ENCODE measurements at places on chromosomes 7 and 10. TPM values are rescaled to one million over a fixed set of nuclear protein-coding genes. Genes with fewer than 3 reads are reported as not detected.

DNA sequence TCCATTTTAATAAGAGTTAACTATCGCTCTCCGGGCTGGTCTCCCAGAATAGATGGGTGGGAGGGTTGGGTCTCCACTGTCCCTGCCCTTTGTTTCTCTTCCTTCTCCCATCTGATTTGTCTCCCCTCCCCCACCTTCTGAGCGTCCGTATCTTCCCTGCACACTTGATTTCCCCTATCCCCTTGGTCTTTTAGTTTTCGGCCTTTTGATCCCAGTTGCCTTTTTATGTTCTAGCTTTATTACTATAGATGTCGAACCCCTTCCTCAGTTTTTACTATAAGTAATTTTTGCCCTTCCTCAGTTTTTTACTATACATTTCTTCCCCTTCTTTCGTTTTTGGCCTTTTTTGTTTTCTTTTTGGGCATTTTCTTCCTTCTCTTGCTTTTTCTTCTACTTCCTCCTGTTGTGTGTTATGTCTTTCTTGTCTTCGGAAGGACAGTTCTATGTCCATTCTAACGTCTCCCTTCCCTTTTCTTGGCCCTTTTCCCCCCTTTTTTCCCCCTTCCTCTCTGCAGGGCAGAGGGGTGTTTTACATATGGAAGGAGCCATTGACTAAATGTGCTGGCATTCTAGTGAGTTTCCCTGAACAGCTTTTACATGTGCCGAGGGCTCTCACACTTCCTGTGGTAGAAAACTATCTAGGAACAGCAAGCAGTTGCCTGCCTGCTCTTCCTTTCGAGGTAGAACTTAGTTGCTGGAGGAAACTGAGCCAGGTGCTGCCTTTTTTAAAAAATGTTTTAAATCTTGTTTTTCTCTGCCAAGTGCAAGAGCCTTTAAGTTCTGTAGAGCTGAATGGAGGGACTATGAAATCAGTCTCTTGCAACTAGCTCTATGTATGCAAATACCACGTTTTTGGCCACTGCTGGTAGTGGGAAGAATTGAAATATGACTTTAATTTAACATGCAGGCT lies 2.8 kb downstream of the TET1 start:
- no peak for DNase-seq

Gene LRRC61
- total RNA-seq = 14.1 TPM

Gene HOXA6
- 8.5 TPM for total RNA-seq

Gene CHCHD1
- 14.9 TPM for total RNA-seq

Data from ureter (tissue), 1 donor.